ENCODE measurements at places on chromosomes 12 and 14. TPM values are rescaled to one million over a fixed set of nuclear protein-coding genes. Genes with fewer than 3 reads are reported as not detected.

The TSPAN19 gene
- total RNA-seq = not detected

- no peak for DNase-seq
These were observed 61.3 kb upstream of the METAP2 start for GRCh38 chr12:95412482-95413311.

The ABCC9 gene
- not detected for total RNA-seq

- no peak for DNase-seq
These were observed 82.8 kb downstream of the BORCS5 start for GRCh38 chr12:12439636-12440035.

GRCh38 chr12:101670007-101670671, 27.3 kb upstream of the CHPT1 start:
- DNase-seq = peak; percentile 30

GRCh38 chr14:104879983-104880565, 15.0 kb downstream of the CEP170B start:
- no peak for DNase-seq

GRCh38 chr12:115672086-115672485, 605.4 kb downstream of the MED13L start:
- no peak for DNase-seq

DNA sequence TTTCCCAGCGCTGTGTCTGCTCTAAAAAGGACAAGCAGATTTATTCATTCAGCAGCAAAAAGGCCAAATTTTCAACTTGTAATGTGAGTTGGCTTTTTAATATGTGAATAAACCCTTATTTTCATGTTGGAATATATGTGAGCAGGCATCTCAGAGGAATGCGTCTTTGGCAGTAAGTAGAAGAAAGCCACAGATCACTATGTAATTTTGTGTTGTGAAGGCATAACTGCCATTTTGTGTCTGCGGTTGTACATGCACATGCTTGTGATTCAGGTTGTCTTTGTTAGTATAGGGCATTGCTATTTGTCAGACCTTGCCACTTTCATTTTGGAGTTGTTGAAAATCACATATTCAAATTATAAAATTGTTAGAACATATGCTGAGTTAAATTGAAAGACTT, 398.8 kb upstream of the RGS6 start:
- DNase-seq = no peak

DNA sequence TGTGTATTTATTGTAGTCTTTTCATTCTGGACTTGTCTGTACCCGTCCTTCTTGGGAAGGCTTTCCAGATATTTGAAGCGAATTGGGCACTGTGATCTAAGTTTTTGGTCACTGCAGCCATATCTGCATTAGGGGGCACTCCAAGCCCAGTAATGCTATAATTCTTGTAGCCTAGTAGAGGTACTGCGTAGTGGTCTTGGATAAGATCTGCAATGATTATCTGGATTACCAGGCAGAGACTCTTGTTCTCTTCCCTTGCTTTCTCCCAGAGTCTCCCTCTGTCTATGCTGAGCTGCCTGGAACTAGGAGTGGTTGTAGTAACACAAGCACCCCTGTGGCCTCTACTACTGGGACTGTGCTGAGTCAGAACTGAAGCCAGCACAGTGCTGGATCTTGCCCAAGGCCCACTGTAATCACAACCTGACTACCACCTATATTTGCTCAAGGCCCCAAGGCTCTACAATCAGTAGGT, 30.0 kb downstream of the SLC38A2 start:
- DNase-seq = no peak

- no peak for DNase-seq
These were observed 70.7 kb upstream of the SSTR1 start for GRCh38 chr14:38137005-38137404.

DNA sequence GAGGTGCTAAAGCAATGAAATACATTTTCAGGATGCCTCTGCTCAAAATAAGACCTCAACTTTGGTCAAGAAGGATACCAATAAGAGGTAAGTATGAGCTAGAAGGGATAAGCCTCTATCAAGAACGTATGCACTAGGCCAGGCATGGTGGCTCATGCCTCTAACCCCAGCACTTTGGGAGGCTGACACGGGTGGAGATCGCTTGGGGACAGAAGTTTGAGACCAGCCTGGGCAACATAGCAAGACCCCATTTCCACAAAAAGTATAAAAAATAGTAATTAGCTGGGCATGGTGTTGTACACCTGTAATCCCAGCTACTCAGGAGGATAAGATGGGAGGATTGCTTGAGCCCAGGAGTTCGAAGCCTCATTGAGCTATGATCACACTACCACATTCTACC, 94.7 kb downstream of the PRKAB1 start:
- no peak for DNase-seq

GRCh38 chr14:54025661-54026060, 69.0 kb upstream of the BMP4 start:
- no peak for DNase-seq

- no peak for DNase-seq
These were observed 2.1 kb downstream of the CBX5 start for GRCh38 chr12:54277823-54278276.

The GAPDH gene
- total RNA-seq = 4,618 TPM

DNA sequence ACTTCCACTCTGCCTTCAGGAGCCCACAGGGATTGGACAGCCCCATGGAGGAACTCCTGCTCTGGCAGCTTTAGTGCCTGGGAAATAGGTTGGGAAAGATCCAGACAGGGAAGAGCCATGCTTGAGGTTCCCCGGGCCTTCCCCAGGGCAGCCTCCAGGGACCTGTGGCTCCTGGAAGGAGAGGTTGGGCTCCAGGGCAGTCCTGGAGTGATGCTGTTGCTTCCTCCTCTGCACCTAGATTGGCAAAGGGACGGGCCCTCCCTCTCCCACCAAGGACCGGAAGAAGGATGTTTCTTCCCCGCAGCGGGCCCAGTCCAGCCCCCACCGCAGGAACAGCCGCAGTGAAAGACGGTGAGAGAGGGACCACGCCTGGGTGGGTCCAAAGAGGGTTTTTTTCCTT, 16.5 kb downstream of the VASH1 start:
- no peak for DNase-seq

- DNase-seq = no peak
These were observed 305.7 kb upstream of the SSTR1 start for GRCh38 chr14:37901978-37902377.

The TCL1B gene
- not detected for total RNA-seq

The RIPK3 gene
- total RNA-seq = 41.1 TPM

GRCh38 chr12:108679106-108679681, 45.5 kb upstream of the SELPLG start:
- DNase-seq = no peak

- DNase-seq = no peak
These were observed 404.0 kb upstream of the ATP2B1 start for GRCh38 chr12:90112666-90113065.

GRCh38 chr14:53368711-53369201, 215.6 kb upstream of the DDHD1 start:
- DNase-seq = no peak

DNA sequence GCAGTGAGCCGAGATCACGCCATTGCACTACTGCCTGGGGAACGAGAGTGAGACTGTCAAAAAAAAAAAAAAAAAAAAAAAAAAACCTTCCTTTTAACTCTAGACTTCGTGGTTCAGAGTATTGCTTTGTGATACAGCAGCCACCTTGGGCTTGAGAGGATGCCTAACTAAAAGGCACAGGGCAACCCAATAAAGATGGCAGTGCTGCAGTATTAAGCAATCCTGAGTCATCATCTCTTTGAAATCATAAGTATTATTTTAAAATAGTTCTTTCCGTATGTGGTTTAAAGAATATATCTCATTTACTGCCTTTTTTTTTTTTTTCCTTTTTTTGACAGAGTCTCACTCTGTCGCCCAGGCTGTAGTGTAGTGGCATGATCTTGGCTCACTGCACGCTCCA, 116.1 kb downstream of the PLEKHA5 start:
- DNase-seq = no peak

DNA sequence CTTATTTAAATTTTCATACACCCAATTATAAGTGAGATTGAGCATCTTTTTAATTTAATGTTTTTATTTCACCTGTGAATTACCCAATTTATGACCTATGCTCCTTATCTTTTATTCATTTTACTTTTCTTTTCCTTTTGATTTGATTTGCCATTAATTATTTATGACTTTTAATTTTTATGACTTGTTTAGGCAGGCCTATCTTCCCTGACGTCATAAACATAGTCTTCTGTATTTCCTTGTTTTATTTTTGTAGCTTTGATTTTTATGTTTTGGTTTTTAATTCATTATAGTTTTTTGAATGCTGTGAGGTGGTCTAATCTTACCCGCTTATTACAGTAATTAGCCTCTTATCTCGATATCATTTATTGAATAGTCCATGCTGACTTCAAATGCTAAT, 467.1 kb upstream of the FAR2 start:
- DNase-seq = no peak

DNA sequence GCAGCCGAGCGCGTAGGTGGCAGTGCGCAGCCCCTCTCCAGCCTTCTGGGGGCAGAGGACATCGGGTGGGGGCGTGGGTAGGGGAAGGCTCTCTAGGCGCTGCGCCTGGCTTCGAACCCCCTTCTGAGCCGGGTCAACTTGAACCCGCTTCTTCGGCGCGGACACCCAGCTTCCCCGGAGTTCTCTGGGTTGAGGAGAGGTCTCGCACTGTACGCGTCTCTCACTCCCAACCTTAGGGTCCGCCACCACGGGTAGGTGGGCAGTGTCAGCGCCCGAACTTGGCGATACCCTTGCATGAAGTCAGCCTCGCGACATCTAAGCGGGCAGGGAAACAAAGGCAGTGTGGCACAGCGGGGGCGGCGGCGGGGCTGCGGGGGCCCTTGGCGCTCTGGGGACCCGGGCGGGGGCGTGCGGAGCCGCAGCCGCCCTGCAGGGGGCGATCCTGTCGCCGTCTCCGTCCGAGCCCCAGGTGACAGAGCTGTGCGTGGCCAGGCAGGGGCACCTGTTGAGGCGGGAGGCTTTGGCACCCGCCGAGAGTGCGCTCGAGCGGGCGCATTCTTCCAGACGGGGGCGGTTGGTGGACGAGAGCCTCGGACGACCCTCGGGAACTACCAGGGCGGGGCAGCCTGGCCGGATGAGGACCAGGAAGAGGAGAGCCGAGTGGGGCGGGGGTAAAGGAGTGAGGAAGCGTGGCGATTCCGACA, 1.1 kb downstream of the GALNT16 start:
- peak; percentile 76 for DNase-seq

- peak; percentile 43 for DNase-seq
These were observed 8.4 kb upstream of the SIX1 start for GRCh38 chr14:60657456-60658210.

The COX14 gene
- total RNA-seq = 54.2 TPM

Measured in activated naive CD8-positive, alpha-beta T cell treated with anti-CD3 and anti-CD28 coated beads, Interleukin-2, amount 10 ng/mL, durations not matched to agents 7 days and 5 days (primary cell).